ENCODE measurements at places on chromosomes 6 and 20.

- DNase-seq: no peak
These were observed 455.9 kb upstream of the MARCKS start for GRCh38 chr6:113401231-113401630.

- DNase-seq: peak; percentile 27
These were observed 9.8 kb downstream of the RBM38 start for GRCh38 chr20:57400821-57401564.

- no peak for DNase-seq
These were observed 177.8 kb upstream of the ECI2 start for GRCh38 chr6:4313044-4313686.

DNA sequence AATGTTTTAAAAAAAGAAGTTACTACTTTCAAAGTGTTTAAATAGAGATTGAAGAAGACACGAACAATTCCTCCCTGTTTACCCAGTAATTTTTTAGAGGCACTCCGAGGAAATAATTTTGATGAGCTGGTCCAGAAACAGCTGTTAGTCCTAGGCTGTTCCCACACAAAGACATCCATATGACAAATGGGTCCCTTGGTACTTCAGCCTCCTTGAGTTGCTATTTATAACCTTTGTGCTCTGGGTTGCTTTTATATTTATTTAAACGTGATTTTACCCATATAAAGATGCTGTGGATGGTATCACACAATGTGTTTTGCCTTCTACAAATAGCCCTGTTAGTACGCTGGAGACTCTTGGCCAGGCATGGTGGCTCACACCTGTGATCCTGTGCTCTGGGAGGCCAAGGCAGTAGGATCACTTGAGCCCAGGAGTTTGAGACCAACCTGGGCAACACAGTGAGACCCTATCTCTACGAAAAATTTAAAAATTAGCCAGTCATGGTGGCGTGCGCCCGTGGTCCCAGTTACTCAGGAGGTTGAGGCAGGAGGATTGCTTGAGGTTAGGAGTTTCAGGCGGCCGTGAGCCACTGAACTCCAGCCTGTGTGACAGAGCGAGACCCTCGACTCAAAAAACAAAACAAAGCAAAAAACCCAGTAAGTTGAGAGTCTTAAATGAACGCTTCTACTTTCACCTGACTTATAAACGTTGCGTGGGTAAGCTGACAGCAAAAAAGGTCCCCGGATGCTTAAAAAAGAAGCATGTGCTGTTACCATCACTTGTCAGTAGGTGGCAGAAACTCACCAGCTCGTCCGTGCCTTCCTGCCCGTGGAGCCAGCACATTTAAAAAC lies 56.9 kb upstream of the ARMH2 start:
- DNase-seq: peak; percentile 68

GRCh38 chr6:75539136-75539535 lies 45.5 kb upstream of the FILIP1 start:
- DNase-seq: no peak

DNA sequence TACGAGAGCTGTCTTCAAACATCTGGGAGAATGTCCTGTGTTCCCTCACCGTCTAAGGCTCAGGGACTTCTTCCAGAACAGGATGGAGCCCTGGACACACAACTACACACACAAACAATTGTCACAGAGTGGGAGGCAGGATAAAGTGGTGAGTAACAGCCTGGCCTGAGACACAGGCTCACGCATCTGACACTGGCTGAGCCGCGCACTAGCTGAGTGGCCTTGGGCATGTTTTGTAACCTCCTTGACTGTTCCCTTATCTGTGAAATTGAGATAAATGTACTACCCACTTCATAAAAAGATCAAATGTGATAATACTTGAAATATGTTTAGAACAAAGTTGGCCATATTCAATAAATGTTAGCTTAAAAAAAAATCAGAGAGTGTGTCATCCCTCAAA lies 132.4 kb upstream of the ARMC2 start:
- DNase-seq: no peak

- no peak for DNase-seq
These were observed 39.0 kb downstream of the DSE start for GRCh38 chr6:116409756-116410155.
